Colonic mucosa (tissue), 4 donors: ENCODE measurements at places on chromosomes 6 and 20. TPM values are rescaled to one million over a fixed set of nuclear protein-coding genes. Genes with fewer than 3 reads are reported as not detected.
A peak's percentile ranks its signal among the peaks of the same experiment; 100 is the strongest.

DNA sequence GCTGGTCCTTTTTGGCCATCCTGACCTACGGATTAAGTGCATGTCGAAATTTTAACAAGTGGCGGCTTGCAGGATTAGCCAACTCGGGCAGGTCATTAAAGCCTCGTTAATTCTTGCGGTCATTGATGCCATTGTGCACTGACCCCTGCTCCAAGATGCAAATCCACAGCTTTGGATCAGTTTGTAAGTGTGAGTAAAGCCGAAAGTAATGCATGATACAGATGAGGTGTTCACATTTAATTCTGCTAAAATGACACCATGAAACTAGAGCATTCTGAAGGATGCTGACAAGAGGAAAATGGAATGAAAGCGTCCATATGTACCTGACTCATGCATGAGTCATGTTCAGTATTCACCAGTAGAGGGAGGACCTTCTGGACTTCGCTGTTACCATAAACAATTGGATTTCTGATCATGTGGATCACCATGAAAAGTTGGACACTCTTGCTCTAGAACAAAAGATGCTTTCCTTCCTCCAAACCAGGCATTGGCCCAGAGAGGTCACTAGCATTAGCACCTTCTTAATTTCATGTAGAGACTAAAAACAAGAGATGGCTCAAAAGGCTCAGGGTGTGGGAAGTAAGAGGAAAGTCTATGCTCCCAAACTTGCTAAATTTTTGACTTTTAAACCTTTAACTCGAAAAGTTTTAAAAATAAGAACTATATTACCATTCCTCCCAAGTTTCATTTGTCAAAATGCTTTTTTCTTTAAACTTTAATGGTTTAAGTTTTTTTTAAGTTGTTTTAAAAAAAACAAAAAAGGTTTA is 48.0 kb downstream of the MUC22 start:
- DNase-seq, result no peak

GRCh38 chr6:131791476-131791875 is 16.3 kb upstream of the ENPP1 start:
- no peak for DNase-seq

PRDM13 gene
- not detected for total RNA-seq

DNA sequence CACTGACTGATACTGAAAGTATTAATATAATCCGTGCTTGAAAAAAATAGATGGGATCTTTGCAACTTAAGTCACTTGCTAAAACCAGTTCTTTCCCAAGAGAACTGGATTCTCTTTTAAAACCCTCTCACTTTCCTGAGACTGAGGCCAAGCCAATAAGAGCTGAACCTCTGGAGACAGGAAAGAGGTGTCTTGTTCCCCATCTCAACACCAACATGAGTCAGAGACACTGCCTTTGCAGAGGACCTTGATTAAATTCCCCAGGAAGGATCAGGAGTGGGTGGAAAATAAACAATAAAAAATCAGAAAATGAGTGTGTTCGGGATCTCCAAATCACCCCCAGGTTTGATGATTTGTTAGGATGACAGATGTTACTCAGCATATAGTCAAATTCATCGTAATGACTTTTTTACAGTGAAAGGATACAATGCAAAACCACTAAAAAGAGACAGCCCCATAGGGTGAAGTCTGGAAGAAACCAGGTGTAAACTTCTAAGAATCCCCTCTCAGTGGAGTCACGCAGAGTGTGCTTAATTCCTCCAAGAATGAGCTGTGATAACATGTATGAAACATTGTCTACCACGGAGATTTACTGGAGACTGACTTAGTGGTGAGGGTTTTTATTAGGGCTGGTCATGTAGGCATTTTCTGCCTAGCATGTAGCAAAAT is 122.8 kb upstream of the BEND3 start:
- no peak for DNase-seq

LY6G6C gene
- 2.3 TPM for total RNA-seq

GRCh38 chr6:43508481-43509141 is 1.5 kb downstream of the LRRC73 start:
- DNase-seq, result no peak

CNKSR3 gene
- 13.1 TPM for total RNA-seq

GTSF1L gene
- total RNA-seq, result not detected

DNA sequence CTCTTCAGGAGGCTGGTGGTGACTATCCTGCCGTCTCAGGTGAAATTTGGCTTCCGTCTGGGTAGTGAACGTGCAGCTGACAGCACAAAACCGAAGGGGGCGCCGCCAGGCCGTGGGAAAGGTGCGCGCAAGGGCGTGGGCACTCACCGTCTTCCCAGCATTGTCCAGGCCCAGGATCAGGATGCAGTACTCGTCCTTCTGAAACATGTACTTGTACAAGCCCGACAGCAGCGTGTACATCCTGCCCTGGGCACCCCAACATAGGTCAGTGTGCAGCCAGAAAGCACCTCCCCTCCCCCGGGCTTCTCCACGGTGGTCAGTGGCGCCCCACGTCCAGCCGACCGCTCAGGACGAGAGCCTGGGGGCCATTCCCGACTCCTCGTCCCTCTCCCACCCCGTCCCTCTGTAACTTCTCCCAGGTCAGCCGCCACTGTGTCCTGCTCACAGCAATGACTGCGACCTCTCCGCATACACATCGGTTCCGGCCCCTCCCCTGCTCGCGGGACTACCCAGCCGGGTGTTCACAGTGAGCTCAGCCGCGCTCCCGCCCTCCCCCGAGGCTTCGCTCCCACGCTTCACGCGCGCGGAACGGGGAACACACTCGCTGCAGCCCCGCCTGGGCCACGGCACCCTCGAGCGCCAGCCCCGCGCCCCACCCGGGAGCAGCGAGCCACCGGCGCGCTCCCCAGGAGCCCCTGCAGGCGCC is 771 bp downstream of the ARFRP1 start:
- DNase-seq, result peak; percentile 66
